Cerebellum (tissue), 4 donors: ENCODE measurements at places on chromosomes 2 and 18.

DNA sequence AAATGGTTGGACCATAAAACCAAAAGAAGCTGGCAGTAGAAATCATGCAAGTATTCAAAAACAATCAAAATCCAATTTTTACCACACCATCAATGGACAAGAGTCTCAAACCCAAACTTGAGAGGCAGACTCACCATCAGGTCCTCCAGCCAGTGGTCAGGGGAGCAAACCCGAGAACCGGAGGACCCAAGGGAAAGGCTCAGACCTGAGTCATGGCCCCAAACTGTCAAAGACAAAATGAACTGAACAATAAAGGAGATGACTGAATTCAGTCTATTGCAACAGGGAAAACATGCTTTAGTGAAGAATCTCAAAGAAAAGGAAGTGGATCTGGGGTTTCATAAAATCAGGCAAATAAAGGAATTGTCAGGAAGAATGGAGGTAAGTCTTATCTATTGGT lies 150.7 kb upstream of the MGAT5 start:
- DNase-seq: no peak

GRCh38 chr2:98454500-98455235 lies 10.0 kb downstream of the INPP4A start:
- DNase-seq: no peak

GRCh38 chr2:157432475-157433106 lies 11.3 kb downstream of the CYTIP start:
- no peak for DNase-seq

- DNase-seq: no peak
Measured at GRCh38 chr2:236440110-236440881, 129.3 kb upstream of the ACKR3 start.

GRCh38 chr18:66749030-66749429 lies 145.1 kb upstream of the CDH19 start:
- DNase-seq: peak; percentile 38

- DNase-seq: no peak
Measured at GRCh38 chr2:222299906-222300725, 1.3 kb upstream of the PAX3 start.

- peak; percentile 53 for DNase-seq
Measured at GRCh38 chr18:32552421-32553030, 81.8 kb upstream of the GAREM1 start.

- DNase-seq: no peak
Measured at GRCh38 chr2:161725297-161725696, 101.1 kb downstream of the SLC4A10 start.

DNA sequence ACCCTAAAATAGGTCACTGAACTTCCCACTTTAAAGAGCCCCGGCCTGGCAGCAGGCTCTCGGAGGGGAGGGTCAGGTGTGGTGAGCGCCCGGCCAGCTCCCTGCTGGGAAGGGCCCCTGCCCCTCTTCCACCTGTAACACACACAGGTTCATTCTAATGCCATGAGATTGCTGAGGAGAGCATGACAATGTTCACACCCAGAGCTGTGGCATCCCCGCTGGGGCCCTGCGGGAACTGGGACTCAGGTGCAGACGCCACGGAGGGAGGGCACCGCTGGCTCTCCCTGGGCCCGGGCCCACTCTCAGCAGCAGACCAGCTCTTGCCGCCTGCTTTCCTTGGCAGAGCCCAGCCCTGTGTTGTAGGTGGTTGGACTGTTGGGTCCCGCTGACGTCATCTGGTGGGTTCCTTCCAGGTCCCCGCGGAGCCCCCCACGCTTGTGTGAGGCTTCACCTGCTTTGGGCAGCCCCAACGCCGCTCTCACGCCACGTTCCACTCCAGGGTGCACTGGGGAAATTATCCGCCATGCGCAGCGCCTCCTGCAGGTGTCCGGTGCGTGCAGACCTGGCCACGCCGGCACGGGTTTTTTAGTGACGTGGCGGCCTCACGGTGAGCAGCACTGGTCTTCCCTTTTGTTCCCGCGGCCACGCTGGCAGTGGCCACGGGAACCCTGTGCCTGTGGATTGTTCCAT lies 50.4 kb upstream of the KCNG2 start:
- no peak for DNase-seq

- no peak for DNase-seq
Measured at GRCh38 chr18:9067823-9068222, 34.7 kb upstream of the NDUFV2 start.

DNA sequence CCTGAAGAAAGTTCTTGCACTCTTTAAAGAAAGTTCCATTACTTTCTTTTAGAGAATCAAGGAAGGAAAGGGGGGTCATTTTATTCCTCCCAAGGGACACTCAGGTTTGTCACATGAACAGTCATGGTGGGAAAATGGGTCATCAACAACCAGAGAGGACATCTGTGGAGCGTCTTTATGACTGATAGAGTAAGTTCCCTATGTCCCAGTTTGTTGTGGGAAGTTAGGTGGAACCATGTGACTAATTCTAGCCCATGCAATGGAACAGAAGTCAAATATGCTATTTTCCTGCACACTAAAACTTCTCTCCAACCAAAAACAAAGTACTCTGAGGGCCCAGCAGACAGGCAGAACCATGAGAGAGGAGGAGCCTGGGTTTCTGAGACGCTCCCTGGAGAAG lies 165.6 kb upstream of the SERTAD2 start:
- no peak for DNase-seq

DNA sequence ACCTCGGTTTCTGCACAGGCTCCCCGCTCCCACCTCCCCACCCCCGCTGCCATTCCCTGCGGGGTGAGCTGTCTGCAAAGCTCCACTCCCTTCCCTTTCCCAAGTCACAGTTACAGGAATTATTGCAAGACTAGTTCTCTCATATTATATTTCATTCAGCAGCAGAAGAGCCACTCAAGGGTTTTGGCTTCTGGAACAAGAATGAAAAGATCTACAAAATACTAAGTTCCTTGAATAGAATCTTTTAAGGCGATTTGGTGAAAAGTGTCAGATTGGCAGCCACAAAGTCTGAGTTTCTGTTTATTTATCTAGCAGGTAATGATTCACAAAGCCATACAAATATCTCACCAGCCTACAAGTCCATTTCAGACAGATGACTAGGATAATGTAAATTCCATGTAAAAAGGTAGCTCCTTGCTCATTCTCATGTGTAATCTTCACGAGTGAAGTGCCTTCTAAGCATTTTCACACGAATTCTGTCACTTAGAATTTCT lies 221.9 kb upstream of the RBBP8 start:
- no peak for DNase-seq

DNA sequence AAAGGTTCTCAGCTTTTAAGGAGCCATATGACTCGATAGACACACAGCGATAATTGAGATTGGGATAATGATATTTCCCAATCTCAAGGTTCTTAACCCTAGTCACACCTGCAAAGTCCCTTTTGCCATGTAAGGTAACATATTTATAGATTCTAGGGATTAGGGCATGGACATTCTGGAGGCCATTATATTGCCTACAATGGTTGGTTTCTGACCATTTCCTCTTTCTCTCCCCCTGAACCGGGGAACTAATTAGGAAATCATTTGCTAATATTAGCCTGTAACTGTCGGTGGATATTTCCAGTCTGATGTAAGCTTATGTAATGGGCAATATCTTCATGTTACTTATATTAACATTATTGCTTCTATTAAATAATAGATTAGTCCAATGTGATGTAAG lies 40.8 kb upstream of the ARHGAP15 start:
- DNase-seq: no peak

GRCh38 chr18:75140296-75140695 lies 68.6 kb downstream of the PTGR3 start:
- DNase-seq: no peak

GRCh38 chr2:212409560-212409959 lies 129.0 kb downstream of the ERBB4 start:
- no peak for DNase-seq

DNA sequence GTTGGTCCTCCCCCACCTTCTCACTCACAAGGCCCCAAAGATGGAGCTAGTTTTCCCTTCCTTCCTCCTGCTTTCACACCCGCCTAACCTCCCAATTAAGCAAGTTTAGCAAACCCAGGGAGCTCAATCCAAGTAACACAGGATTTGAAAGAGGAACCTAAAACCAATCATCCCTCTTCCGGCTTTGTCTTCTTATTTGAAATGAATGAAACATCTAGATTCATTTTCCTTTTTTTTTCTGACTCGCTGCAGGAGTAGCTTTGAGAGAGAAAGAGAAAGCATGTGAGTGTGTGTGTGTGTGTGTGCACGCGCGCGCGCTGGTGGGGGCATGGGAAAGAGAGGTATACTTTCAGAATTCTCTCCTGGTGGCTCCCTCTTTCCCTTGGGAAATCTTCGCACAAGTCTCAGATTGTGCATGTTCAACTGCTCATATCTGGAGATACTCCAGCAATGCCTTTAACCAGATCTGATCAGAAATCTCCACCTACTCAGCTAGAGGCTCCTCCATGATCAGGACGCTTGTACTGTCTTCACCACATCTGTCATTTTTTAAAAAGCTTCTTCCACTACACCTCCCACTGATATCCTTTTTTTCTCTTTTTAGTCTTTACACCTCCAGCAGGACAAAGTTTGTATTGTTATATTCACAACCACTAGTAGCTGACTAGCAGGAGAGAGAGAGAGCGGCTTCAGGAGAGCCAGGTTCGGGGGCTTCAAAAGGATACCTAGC lies 1.7 kb downstream of the SLC8A1 start:
- DNase-seq: no peak

- DNase-seq: no peak
Measured at GRCh38 chr2:45014016-45014702, 4.9 kb upstream of the SIX2 start.

DNA sequence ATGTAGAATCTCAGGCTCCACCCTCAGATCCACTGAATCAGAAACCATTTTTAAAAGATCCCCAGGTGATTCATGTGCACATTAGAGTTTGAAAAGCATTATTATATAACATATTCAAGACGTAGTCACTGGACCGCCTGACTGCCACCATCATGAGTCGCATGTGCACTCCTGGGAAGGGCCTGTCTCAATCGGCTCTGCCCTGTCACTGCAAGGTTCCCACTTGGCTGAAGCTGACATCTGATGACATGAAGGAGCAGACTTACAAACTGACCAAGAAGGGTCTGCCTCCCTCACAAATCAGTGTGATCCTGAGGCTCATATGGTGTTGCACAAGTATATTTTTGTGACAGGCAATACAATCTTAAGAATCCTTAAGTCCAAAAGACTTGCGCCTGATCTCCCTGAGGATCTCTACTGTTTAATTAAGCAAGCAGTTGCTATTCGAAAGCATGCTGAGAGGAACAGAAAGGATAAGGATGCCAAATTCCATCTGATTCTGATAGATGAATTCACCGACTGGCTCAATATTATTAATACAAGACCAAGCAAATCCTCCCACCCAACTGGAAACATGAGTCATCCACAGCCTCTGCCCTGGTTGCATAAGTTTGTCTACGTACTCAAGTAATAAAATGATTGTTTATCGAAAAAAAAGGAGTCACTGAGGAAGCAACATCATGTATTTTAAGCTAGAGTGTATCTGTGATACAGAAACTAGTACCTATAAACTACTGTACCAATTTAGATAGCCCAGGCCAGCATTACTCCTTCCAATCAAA lies 26.2 kb downstream of the ATAD2B start:
- DNase-seq: no peak

DNA sequence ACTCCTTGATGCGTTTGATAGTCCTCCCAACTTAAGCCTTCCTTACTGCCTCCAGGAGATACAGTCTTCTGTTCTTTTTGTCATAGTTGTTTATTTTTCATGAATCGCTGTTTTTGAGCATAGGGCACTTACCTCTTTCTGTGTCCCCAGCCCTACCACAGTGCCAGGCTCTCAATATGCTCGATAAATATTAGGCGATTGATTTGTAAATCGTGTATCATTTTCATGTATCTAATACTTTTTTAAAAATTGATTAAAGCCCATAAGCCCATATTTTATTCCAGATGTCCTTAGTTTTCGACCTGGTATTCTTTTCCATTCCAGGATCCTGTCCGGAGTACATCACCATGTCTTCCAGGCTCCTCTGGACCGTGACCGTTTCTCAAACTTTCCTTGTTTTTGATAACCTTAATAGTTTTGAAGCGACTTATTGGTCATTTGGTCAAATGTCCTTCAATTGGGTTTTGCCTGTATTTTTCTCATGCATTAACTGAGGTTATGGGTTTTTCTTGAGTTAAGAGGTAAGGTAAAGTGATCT lies 444 bp upstream of the MMADHC start:
- no peak for DNase-seq

DNA sequence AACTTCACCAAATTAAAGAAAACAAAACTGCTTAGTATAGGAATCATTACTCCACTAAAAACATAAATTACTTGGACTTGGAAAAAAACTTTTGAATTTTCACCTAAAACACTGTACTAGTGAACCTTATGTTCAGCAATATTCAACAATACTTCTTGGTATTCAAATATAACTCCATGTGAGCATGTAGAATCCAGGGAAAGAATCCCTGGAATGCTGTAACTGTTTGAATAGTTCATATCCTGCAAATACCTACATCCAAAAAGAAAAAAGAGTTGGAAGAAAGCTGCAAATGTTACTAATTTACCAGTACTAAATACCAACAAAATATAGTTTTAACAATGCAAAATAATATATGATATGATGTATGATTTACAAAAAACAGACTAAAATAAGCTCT lies 65.4 kb downstream of the IKZF2 start:
- DNase-seq: no peak

DNA sequence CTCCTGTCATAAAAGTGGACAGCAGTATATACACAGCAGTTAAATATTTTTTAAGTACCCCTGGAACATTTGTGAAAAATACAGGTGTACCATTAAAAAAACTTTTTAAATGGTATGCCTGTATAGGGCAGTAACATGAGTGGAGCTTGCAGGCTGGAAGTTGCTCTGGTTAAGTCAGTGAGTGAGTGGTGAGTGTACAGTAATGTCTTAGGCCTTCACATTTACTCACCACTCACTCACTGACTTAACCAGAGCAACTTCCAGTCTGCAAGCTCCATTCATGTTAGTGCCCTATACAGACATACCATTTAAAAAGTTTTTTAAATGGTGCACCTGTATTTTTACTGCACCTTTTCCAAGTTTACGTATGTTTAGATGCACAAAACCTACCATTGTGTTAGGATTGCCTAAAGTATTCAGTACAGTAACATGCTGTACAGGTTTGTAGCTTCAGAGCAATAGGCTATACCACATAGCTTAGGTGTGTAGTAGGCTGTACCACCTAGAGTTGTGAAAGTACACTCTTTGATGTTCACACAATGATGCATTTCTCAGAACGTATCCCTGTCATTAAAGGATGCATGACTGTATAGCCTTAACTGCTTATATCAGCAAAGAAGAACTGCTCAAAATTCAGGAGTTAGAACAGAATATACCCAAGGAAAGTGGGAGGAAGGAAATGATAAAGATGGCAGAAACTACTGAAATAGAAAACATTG lies 112.6 kb downstream of the EHBP1 start:
- no peak for DNase-seq

DNA sequence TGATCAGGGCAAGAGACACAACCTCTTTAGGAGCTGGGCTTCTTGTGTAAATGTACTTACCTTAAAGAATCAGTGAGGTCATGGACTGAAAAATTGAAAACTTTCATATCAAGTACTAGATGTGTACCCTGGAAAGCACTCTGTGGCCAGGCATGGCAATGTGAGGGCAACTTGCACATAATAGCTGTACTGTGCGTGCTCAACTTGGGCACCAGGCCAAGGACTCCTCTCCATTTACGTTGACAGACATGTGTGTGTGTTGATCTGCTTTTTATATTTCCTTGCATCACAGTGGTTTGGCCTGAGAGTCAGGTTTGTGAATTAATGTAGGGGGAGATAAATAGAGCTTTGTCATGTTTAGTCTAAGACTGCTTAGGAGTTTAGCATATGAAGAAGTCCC lies 669.5 kb upstream of the REG3G start:
- DNase-seq: no peak
